Sigmoid colon (tissue), 7 donors: ENCODE measurements at places on chromosomes 16 and 17. TPM values are rescaled to one million over a fixed set of nuclear protein-coding genes. Genes with fewer than 3 reads are reported as not detected.

Gene NAGS
- 0.54 TPM for total RNA-seq

Gene CTF1
- total RNA-seq, result 5.0 TPM

Gene SMIM5
- 4.6 TPM for total RNA-seq

Gene MATCAP1
- 6.6 TPM for total RNA-seq

Gene TMC5
- not detected for total RNA-seq

Gene SLC16A11
- 0.54 TPM for total RNA-seq

DNA sequence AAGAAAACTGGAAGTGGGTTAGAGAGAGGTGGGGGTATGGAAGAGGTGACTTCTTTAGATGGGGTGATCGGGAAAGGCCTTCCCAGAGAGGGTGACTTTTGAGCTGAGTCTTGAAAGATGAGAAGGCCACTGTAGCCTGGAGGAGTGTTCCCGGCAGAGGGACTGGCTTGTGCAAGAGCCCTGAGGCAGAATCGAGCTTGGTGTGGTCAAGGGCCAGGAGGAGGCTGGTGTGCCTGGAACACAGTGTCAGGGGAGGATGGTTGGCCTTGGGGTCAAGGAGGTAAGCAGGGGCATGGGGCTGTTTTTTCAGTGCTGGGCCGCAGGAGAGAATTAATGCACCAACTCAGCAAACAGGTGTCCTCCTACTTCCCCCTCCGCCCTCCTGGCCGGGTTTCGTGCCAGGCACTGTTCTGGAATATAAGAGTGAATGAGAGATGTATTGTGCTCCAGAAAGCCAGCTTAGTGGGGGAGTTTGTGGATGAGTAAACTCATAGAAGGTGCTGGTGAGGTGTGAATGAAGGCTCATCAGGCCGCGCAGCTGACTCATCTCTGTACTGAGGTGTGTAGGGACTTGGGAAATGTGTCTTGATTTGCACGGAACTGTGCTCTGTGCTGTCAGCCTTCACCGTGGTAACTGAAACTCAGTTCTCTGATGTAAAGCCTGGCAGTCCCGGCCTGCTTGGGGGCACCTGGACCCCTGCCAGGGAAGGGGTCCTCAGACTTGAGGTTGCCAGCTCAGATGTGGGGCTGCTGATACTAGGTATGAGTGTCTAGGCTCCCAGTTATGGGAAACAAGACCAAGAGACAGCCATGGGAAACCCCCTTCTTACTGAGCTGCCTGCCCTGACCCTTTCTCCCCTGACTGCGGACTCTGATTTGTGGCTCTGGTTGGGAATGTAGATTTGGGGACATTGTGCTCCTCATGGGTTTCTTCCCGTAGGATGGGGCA lies 15.3 kb downstream of the KSR1 start:
- DNase-seq, result no peak

DNA sequence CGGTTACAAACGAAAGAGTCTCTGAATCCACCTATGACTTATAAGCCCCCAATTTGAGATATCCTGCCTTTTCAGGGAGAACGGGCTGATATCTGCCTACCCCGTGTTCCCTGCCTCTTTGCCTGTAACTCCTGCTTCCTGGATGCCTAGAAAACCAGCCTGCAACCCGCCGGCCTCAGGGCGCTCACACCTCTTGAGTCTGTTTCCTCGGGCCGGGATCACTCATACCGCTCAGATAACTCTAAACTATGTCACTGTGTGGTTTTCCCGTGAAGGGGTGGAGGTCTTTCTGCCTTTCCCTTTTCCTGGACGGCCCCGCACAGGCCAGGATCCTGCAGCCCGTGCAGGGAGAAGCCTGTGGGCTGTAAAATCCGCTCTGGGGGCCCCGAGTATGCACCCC lies 10.4 kb downstream of the RPUSD1 start:
- no peak for DNase-seq

- DNase-seq, result no peak
These were observed 10.3 kb upstream of the ZFHX3 start for GRCh38 chr16:73058221-73058615.

DNA sequence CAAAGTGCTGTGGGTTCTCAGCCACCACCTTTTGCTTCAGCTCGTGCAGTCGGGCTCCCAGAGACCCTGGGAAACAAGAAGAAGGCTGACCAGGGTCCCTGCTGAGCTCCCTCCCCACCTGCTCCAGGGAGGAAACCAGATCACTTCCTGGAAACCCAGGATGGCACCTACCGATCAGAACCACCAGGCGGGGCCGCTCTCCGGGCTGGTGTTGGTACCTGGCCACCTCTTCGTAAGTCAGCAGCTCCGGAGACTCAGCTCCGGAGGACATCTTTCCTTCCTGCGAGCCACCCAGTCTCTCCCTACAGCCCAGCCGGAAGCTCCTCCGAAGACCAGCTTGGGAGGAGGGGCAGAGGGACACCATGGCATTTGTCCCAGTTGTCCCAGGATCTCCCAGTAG lies 18.9 kb downstream of the MPP3 start:
- DNase-seq, result peak; percentile 42

- DNase-seq, result peak; percentile 62
These were observed 10.3 kb downstream of the RETREG3 start for GRCh38 chr17:42598905-42599304.

DNA sequence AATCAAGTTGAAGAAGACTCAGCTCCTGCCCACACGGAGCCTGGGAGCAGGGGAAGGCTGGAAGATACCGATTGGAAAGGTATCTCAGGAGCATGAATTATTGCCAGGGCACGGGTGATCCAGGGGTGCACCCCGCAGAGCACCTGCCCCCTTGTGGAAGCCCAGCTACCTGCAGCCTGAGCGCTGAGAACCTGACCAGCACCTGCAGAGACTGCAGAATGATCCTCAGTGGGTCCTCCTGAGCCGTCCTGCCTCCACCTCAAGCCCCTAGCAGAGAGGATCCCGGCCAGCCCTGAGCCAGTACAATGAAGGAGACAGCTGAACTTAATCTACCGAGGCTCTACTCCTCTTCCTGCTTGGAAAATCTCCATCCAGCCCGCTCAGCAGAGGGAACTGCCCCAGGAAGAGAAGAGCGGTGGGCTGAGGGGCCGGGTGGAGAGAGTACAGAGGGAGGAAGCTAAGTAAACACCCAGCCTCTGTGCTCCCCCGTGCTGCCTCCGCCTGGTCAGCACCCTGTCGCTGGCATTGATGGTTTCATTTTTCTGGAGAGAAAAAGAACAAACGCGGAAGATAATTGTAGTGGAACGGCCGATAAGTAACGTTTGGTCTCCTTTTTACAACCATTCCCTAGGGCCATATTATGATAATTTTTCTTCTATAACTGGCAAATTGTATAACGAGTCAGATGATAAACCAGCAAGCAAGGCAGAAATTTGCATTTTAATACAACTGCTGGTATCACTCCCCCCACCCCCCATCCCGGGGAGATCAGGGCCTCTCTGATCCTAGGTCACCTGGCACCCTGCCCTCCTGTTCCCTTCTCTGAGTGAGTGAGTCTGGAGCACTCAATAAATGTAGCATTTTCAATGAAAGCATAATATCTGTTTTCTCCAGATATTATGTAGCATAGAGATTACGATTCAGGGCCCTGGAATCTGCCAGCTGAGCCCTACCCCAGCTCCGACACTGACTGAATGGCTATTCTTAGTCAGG lies 204.5 kb upstream of the RPL38 start:
- DNase-seq, result no peak

GRCh38 chr16:20628213-20628612 lies 52.0 kb upstream of the ACSM2B start:
- no peak for DNase-seq

- DNase-seq, result no peak
These were observed 30.2 kb downstream of the LLGL2 start for GRCh38 chr17:75555679-75556153.

- DNase-seq, result no peak
These were observed 14.2 kb downstream of the SLC47A2 start for GRCh38 chr17:19702217-19702641.

DNA sequence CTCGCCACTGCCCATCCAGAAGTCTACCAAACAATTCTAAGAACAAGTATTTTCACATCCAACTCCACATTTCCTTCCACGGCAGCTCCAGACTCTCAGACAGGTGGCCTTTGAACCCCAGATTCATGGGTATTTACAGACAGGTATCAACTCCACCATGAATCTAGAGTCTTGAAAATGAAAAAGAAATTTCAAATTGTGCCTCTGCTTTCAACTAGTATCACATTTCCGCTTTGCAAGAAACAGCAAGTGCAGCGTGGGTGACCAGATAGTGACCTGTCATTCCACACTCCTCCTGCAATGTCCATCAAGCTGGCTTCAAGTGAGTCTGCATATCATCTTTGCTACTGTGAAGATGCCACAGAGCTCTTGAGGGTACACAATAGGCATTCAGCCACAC lies 232.4 kb upstream of the RPL38 start:
- no peak for DNase-seq

DNA sequence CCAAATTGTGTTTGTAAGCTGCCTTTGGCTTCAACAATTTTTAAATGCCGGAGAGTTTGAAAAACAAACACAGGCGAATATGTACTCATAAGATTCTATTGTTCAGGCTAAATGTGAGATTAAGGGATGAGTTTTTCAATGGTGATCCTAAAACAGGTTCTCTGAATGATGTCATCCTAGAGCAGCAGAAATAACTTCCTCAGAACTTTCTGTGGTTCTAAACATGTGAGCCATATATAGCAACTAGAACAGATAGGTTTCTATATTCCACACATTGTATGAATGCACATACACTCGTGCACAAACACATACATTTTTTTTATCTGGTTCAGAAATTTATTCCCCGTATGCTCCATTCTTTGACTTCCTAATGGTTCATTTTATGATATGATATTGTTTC lies 1352.2 kb downstream of the CDH8 start:
- no peak for DNase-seq

DNA sequence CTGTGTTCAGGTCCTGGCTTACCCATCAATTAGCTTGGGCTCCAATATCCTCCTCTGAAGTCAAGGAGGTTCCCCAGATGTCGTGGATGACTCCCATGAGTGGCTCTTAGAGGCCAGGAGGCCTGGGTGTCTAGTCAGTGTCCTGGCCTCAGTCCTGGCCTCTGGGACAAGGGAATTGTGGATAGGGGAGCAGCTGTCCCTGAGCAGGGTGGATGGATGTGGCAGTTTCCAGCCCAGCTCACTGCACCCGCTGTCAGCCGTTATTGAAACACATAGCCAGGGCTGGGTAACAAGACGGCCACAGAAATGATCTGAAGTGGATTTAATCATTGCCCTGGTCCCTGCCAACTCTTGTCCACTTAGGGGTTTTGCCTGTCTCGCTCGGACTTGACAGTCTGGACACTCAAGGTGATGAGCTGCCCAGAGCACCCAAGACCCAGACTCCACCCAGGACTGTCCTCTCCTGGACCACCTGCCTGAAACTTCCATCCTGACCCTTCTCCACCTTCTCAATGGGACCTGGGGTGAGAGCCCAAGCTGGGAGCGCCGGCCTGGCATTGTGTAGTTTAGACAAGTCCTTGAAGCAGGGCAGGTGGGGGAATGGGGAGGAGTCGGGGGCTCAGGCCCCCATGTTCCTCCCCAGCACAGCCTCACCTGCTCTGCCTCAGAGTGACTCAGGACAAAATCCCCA lies 182.1 kb upstream of the SDK2 start:
- peak; percentile 54 for DNase-seq

GRCh38 chr17:73423159-73423715 lies 111.4 kb upstream of the CDC42EP4 start:
- DNase-seq, result peak; percentile 54

DNA sequence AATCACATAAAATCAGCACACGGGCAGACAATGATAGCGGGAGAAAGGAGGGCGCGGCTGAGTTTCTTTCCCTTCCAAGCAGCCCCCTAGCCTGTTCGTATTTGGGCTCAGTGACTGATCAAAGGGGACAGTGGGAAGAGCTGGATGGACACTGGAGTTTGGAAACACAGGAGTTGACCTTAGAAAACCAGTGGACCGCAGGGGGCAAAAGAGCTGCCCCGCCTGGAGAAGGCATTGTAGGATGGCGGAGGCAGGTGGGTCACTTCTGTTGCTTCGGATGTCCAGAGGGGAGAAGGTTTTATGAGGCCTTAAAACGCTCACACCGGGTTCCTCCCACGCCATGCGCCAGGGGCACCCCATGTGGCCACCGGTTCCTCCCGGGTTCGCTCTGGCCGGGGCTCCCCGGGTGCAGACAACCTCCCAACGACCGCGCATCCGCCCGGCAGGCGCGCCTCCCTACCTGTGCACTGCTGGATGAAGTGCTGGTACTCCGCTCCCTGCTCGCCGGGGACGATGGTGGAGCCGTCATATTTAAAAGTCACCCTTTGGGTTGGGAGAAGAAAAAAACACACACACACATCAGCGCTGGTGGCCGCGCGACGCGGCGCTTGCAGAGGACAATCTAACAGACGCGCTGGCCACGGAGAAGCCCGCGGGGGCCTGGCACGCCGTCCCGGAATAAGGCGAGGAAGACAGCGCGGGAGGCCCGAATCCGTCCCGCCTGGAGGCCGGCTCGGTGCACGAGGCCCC lies 662 bp downstream of the COTL1 start:
- DNase-seq, result peak; percentile 77

- DNase-seq, result no peak
These were observed 13.1 kb downstream of the CORO7 start for GRCh38 chr16:4403133-4403949.

DNA sequence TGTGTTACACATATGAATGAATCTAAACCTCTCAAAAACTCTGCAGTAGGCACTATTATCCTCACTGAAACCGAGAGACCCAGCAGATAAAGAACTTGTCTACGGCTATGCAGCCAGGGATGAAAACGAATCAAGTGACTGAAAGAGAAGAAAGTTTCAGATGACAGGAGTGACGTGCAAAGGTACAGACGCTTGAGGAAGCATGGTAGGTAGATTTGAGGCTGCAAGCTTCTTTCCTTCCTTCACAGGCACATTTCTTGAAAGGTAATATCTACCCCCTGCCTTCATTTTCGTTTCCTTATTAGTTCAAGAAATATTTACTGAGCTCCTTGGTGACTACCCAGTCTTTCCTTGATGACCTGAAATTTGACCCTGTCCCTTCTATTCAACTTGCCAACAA lies 211.5 kb upstream of the AXIN2 start:
- no peak for DNase-seq

DNA sequence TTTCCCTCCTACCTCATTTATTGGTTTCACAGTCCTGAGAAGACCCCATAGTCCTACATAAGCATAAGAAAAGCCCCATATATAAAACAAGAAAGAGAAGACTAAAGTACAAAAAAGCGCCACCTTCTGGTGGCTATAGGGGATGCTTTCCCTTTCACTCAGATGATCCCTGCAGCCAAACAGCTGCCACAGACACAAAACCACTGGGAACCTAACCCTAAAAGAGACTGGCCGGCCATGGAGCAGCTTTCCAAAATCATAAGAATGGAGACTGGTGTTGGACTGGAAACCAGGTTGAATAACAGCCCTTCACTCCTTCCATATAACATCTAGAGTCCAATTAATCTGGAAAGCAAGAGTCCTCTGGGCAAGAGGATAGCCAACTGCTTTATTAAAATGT lies 11.4 kb downstream of the DYNC1LI2 start:
- DNase-seq, result no peak

DNA sequence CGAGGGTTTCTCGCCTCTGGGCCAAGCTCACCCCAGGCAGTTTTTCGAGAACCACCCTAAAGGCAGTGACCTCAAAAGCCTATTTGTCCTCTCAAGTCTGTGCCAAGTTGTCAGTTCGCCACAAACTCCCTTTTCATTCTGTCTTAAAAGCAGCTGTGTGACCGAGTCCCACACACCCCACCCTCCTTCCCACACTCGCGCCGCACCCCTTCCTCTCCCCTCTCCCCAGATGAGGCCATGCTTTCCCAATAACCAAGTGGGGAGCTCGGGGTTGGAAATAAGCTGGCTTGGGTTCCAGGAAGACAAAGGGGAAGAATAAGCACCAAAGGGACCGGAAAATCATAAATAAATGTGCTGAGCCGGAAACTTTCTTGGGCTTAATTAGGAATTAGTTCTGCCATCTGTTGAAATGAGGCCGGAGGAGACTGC lies 36.7 kb downstream of the GRIN2C start:
- DNase-seq, result no peak

GRCh38 chr17:3033248-3033640 lies 30.2 kb downstream of the OR1D5 start:
- DNase-seq, result no peak
